Activated CD4-positive, alpha-beta memory T cell treated with anti-CD3 and anti-CD28 coated beads, Interleukin-2, amount 10 ng/mL, durations not matched to agents 7 days and 5 days (primary cell): ENCODE measurements at places on chromosomes 1 and 21.
A peak's percentile ranks its signal among the peaks of the same experiment; 100 is the strongest.

GRCh38 chr1:184533049-184533448 is 146.2 kb downstream of the C1orf21 start:
- DNase-seq = no peak

DNA sequence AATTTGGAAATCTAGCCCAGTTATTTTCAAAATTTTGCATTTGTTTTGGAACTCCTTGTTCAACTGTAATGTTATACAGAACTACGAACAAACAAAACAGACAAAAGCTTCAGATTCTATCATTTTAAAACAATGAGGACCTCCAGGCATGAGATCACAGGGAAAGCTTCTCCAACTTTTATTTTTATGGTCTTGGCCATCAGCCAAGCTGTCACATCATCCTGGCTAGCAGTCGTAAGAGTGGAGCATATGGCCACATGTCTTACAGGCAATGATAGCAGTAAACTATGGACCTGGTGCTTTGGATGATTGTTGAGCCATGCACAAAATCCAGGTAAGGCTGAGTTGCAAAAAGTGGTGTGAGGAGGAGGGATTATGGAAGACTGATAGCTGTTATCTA is 299.6 kb downstream of the LMX1A start:
- no peak for DNase-seq

GRCh38 chr1:223153177-223154119 is 10.4 kb upstream of the TLR5 start:
- DNase-seq = no peak

DNA sequence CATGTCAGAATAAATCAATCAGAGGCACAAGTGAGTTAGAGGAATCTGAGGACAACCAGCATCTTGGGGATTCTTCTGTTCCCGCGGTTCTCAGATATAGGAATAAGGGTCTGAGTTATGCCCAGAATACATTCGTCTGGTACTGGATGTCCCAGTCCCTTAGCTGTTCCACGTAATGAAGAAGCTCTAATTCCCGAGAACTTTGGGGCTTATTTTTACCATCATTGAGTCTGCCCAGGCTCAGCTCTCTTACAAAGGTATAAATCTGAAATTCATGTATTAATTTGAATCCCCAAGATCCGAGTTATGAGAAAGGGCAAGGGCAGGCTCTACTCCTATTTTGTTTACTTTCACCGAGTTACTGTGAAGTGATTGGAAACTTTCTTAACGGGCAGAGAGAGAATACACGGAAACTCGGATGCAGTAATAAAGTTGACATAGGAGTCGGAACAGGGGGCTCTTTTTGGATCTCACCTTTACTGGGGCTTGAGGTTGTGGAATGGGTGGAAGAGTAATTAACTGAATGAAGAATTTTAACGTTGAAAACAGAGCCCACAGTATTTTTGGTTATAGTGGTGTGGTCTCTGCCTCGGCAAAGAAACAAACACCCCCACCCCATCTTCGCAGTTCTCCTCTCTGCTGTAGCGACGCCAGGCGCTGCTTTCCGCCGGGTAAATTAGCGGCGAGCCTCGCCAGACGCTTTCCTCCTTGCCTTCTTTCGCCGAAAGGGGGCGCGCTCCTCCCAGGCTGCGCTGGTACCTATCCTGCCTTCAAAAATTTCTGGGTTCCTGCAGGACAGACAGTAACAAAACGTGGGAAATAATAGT is 7.1 kb downstream of the PRRX1 start:
- peak; percentile 34 for DNase-seq

DNA sequence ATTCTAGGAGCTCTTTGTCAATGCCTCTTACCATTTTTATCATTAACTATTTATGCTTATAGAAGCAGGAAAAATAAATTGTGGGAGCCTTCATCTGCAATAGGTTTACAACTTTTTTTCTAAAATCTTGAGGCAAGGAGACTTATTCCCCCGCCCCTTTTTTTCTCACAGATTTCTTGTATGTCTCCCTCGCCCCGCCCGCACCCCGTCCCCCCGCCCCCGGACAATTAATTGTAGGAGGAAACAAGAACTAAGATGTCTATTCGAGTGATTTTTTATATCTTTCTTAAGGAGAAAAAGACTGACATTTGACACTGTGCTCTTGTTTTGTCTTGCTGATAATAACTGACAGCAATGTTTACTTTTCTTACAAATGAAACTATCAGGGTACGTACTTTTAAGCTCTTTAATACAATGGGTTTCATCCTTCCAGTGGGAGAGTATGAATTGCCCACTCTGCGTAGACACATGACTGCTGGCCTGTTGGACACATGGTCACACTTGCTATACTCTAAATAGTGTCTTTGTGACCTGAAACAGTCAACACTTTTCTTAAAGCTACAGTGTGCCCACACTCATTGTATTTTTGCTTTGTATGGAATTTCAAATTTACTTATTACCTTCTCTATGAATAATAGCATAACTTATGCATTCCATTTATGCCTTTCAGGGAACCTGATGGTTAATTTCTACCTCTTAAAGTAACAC is 1.5 kb upstream of the IVNS1ABP start:
- no peak for DNase-seq

DNA sequence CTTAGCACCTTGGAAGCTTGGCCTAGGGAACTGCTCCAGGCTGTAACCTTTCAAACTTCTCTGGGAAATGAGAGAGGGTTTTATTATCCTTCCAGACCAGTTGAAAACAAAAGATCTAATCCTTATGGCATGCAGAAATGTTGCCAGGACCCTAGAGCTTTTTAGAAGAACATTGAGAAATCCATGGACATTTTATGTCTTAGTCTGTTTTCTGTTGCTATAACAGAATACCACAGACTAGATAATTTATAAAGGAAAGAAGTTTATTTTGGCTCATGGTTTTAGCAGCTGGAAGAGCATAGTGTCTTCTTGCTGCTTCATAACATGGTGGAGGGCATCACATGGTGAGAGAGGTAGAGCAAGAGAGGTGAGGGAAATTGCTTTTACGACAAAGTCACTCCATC is 25.8 kb downstream of the OSBPL9 start:
- no peak for DNase-seq

GRCh38 chr1:212539737-212540430 is 68.7 kb upstream of the ATF3 start:
- DNase-seq = no peak

GRCh38 chr1:168088511-168089325 is 48.0 kb downstream of the GPR161 start:
- no peak for DNase-seq

DNA sequence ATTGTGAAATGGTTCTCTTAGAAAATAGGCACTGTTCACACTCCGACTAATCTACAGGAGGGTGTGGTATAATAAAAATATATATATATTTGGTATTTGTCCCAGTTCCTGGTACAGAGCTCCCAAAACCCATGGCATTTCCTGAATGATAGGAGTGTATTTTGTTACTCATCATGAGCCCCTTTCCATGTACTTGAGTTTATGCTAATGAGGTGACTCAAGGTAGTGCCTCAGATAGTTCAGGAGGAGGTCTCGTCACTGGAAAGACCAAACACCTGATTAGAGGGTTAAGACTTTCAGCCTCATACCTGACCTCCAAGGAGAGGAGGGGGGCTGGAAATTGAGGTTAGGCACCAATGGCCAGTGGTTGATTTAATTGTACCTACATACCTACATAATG is 57.9 kb downstream of the TTC3 start:
- DNase-seq = no peak

DNA sequence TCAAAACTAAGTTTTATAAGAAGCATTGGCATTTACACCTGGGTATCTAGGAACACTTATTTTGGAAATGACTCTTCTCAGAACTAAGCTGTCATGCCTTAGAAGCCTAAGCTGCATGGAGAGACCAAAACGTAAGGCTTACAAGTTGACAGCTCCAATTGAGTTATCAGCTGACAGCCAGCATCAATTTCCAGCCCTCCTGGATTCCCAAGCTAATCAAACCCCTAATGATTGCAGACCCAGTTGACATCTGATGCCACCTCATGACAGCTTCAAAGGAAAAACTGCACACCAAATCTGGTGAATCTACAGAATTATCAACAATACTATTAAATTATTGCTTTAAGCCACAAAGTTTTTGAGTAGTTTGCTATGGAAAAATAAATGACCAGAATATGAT is 187.6 kb upstream of the PRMT6 start:
- no peak for DNase-seq

GRCh38 chr1:54257346-54257620 is 57.3 kb downstream of the MRPL37 start:
- no peak for DNase-seq

DNA sequence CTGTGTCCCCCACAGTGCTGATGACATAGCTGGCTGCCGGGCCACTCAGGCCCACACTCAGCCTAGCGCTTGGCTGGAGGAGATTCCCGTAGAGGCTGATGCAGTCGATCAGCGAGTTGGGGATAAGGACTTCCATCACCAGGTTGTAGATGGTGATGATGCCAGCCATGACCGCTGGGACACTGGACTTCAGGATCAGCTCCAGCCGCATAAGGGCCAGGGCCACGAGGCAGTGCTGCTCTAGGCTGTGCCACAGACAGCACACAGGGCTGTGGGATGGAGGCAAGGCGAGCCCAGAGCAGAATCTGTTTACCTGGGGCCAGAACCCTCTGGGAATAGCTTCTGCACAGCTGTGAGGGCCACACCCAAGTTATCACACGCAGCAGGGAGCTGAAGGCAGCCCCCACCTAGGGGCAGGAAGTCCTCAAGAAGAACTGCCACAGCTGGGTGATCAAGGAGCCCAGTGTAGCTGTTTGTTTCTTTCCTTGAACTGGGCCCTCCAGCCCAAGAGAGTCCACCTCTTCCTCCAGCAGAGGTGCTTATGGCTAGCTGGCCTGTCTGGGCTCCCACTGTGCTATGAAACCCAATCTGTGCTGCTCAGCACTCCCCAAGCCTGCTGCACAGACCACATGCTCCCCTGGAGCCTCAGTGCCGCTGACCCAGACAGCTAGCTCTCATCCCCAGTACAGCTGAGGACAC is 6.2 kb downstream of the SLC2A1 start:
- DNase-seq = peak; percentile 57

DNA sequence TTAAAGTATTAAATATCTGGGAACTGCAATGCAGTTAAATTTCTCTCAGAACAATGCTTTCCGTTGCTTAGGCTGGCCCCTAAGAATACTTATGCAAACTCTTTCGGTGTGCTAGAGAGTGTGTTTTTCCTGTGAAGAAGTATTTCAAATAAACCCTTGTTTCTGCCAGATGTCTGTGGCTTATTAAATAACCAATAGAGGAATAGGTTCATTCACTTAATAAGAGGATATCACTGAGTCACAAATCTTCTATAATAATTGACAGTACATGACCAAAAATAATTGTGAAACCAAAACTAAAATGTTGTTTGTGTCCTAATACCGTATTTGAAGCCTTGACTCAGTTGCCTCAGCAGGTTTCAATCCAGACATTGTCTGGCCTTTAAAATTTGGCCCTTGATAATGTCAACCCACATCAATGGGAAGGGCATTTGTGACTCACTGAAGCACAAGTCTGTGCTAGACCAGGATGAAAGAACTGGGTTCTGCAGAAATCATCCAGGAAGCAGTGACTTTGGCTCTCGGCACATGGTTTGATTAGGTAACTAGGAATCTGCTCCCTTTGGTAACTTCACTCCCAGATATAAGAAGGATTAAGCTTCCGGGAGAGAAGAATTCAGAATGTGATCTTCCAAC is 104.2 kb upstream of the BARHL2 start:
- DNase-seq = no peak

DNA sequence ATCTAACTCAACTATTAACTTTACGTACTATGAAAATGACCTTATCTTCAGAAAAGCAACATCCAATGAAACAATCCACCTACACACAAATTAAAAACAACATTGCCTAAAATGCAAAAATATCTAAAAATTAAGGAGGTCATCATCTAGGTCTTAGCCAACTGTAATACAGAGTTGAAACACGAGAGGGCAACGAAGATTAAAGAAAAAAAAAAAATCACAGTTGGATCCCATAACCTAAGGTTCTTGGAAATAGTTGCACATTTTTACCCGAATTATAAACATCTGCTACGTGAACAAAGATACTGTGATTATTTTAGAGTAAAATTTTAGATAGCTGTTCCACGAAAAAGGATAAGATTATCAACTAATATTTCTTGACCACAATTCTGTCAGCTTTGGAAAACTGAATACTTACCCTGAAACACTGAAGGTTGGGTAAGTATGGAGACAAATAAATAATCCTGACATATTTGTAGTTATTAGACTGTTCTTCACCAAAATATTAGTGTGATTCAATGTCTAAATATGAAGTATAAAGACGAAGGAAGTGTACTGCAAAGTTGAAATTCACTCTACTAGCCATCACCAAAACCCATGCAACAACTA is 88.0 kb upstream of the AK4 start:
- no peak for DNase-seq

DNA sequence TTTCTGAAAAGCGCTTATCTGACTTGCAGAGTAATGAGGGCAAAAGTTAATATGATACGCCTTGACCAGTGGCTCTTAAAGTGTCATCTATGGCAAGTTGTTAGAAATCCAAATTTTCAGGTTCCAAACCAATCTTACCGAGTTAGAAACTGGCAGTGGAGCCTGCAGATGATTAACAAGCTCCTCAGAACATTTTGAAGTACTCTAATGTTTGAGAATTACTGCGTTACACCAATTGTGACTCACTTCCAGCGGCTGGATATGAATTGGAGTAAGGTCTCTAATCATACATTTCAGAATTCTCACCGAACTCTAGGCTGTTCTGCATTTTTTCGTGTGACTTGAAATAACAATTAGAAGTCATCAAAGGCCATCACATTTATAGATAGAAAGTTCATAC is 73.5 kb upstream of the TMPRSS15 start:
- no peak for DNase-seq

DNA sequence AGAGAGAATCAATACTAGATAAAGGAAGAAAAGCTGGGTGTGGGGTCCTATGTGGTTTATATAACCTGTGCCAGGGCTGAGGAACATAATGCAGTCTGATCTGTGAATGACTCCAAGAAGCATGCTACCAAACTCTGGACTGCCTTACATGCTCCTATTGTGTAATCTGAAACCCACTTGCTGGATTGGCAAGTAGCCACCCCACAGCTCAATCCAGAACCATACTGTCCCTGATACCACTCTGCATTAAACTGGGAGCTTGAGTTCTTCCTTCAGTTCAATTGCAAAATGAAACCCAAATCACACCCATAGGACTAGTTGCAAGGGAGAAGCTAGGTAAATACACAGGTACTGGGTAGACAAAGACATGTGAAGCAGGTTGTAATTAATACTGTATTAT is 115.4 kb upstream of the NEGR1 start:
- no peak for DNase-seq

DNA sequence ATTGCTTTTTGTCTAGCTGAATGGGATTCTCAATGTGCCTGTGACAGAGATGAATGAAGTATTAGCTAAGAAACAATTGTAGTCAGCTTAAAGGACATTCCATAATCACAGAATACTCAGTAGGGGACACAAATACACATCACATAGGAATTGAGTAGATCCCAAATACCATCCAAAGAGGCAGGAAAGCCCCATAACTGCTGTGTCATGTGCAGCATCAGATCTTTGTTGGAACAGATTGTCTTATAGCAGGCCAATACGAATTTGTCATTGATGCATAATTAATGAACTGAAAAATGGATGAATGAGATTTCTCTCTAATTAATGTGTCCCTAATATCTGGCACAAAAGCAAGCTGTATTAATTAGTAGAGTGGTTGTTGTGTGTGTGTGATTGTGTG is 82.3 kb upstream of the S1PR1 start:
- no peak for DNase-seq
